Lower lobe of right lung (tissue), 2 donors: ENCODE measurements at places on chromosomes 6 and 20.

- DNase-seq, result no peak
Measured at GRCh38 chr6:67680297-67680932, 954.7 kb upstream of the ADGRB3 start.

DNA sequence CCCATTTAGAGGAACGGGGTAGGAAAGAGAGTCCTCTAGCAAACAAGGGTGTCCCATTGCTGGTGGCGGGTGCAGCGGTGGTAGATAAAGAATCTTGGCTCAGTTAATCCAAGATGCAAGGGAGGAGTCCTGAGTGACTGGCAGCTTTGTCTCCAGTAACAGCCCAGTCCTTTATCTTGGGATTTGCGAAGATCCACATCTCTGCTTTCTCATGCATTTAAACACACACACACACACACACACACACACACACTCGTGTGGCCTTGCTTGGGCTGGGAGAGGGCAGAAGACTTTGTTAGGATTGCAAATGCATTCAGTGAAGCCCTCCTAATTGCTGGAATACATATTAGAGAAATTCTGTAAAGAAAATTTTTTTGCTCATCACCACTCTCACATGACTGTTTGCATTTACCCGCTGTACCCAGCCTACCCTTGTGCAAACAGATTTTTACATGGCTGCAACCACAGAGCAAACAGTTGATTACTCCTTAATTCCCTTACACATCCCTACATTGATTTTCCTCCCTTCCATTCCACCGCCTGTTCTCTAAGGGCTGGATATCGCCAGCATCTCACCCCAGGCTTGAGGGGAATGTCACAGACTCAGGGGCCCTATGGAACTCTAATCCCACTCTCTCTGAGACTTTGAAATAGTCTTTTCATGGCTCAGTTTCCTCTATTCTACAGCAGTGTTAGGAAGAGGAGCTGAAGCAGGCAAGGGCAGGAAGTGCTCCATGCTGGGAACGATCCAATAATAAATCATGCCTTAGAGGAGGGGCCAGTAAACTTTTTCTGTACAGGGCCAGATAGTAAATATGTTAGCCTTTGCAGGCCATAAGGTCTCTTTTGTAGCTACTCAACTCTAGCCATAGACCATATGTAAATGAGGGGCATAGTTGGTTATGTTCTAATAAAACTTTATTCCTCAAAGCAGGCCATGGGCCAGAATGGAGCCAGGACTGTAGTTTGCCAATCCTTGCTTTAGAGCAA lies 3.5 kb downstream of the C6orf132 start:
- no peak for DNase-seq

GRCh38 chr20:31975874-31976273 lies 7.9 kb downstream of the XKR7 start:
- DNase-seq, result no peak

GRCh38 chr6:37115236-37115895 lies 54.6 kb upstream of the PIM1 start:
- DNase-seq, result no peak

- no peak for DNase-seq
Measured at GRCh38 chr20:59412181-59412580, 111.8 kb downstream of the EDN3 start.
